ENCODE measurements at places on chromosomes 3 and 15. TPM values are rescaled to one million over a fixed set of nuclear protein-coding genes. Genes with fewer than 3 reads are reported as not detected.
A peak's percentile ranks its signal among the peaks of the same experiment; 100 is the strongest.

GRCh38 chr3:14803981-14804834 is 14.6 kb upstream of the FGD5 start:
- H3K4me1 ChIP-seq, result peaks cover 13% of the 10 kb centered on the region
- no peaks in the 10 kb centered on the region for H3K36me3 ChIP-seq
- peak; percentile 47 for DNase-seq

GRCh38 chr3:8460050-8460708 is 41.4 kb upstream of the LMCD1 start:
- no peaks in the 10 kb centered on the region for H3K27me3 ChIP-seq
- H3K4me1 ChIP-seq, result peaks cover 2% of the 10 kb centered on the region
- peak overlapping the region; percentile 49 for H3K27ac ChIP-seq
- DNase-seq, result no peak
- no peak overlapping the region for H3K4me3 ChIP-seq
- no peaks in the 10 kb centered on the region for H3K36me3 ChIP-seq

- DNase-seq, result no peak
- H3K27me3 ChIP-seq, result no peaks in the 10 kb centered on the region
- no peak overlapping the region for H3K4me3 ChIP-seq
- H3K36me3 ChIP-seq, result peaks cover 3% of the 10 kb centered on the region
- no peak overlapping the region for H3K27ac ChIP-seq
- no peaks in the 10 kb centered on the region for H3K4me1 ChIP-seq
Observed at GRCh38 chr3:101383656-101384055, 63.3 kb upstream of the IMPG2 start.

DNA sequence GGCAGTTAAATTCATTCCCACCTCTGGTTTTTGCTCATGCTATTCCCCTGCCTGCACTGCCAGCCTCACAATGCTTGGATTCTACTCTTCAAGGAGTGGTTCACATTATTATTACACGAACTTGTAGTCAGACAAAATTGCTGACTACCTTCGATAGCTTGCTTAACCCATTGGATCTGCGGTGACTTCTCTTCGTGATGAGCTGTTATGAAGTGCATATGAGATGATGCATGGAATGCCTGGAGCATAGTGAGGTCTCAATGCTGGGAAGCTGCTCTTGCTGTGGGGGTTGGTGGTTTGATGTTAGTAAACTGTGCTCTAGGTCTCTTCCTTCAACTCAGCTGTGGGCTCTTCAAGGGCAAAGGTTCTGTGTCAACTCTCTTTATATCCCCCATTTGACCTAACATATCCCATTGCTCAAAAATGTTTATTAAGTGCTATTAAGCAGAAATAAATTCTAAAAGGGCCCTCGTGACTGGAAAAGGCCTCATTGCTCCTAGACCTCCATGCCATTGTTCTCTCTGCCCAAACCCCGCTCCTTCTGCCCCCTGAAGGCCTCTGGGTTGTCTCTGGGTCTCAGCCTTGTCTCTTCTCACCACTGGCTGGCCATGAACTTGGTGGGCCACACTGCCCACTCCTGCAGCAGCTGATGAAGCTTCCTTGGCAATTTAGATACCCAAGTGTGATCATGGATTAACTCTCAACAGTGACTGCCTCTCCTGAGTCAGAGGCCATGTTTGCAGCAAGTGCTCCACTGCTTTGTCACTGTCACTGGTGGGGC is 4.5 kb upstream of the SLCO2A1 start:
- H3K27ac ChIP-seq, result no peak overlapping the region
- H3K27me3 ChIP-seq, result no peaks in the 10 kb centered on the region
- no peaks in the 10 kb centered on the region for H3K36me3 ChIP-seq
- H3K4me1 ChIP-seq, result peaks cover 5% of the 10 kb centered on the region
- no peak for DNase-seq
- H3K4me3 ChIP-seq, result no peak overlapping the region

- no peak overlapping the region for H3K27ac ChIP-seq
- H3K36me3 ChIP-seq, result peaks cover 8% of the 10 kb centered on the region
- no peak for DNase-seq
Observed at GRCh38 chr3:24135280-24135679, 190.2 kb downstream of the NR1D2 start.

GRCh38 chr3:15795651-15796308 is 2.0 kb downstream of the ANKRD28 start:
- H3K36me3 ChIP-seq, result peaks cover 4% of the 10 kb centered on the region
- no peak overlapping the region for H3K4me3 ChIP-seq
- no peak overlapping the region for H3K27ac ChIP-seq
- peaks cover 2% of the 10 kb centered on the region for H3K4me1 ChIP-seq
- DNase-seq, result peak; percentile 72

GRCh38 chr3:171175741-171176234 is 149.3 kb upstream of the SLC2A2 start:
- DNase-seq, result peak; percentile 47
- no peaks in the 10 kb centered on the region for H3K36me3 ChIP-seq
- H3K27me3 ChIP-seq, result no peaks in the 10 kb centered on the region
- H3K27ac ChIP-seq, result no peak overlapping the region

DNA sequence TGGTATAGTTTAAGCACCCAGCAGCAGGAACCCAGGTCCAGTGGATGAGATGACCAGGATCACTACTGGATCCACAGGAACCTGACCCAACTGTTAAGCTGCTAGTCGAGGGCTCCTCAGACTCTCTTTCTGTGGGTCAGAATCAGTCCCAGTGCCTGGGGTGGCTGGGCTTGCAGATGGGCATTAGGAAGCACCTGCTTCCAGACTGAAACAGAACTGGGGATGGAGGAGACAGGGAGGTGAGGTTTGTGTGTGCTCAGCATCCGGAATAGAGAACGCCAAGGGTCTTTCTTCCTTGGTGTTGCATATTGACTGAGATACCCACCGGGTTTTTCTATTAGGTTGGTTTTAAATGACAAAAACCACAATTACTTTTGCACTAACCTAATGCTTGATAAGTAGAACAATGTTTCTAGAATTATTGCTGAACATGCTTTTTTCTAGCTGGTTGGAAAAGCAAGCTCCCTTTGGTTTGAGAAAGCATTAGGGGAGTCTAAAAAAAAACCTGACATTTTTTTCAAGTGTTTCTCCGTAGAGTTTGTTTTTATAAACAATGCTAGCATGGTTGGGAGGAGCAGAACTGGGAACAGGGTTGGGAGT is 779 bp downstream of the ST3GAL6 start:
- no peaks in the 10 kb centered on the region for H3K36me3 ChIP-seq
- no peak for DNase-seq
- peak overlapping the region; percentile 77 for H3K27ac ChIP-seq
- H3K27me3 ChIP-seq, result no peaks in the 10 kb centered on the region

GRCh38 chr15:48851956-48852355 is 26.0 kb upstream of the EID1 start:
- no peak overlapping the region for H3K27ac ChIP-seq
- H3K4me1 ChIP-seq, result no peaks in the 10 kb centered on the region
- H3K4me3 ChIP-seq, result no peak overlapping the region
- peaks cover 1% of the 10 kb centered on the region for H3K36me3 ChIP-seq

- H3K4me1 ChIP-seq, result no peaks in the 10 kb centered on the region
- H3K27me3 ChIP-seq, result no peaks in the 10 kb centered on the region
- no peaks in the 10 kb centered on the region for H3K36me3 ChIP-seq
Observed at GRCh38 chr3:170044795-170045244, 7.0 kb downstream of the GPR160 start.

DNA sequence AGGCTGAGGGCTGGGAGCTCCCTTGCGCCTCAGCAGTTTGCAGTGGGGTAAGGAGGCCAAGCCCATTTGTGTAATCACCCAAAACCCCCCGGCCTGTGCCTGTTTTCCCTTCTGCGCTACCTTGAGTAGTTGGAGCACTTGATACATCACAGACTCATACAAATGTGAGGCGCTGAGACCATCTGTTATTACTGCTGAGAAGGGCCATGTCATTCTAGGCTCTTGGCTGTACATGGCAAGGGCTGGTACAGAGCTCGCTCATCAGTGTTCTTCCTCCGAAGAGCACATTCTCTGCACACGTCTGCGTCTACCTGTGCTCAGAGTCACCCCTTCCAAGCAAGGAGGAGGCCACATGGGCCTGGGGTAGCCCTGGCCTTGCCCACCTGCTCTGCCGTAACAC is 9.3 kb downstream of the PLA2G4B start:
- peaks cover 57% of the 10 kb centered on the region for H3K36me3 ChIP-seq
- DNase-seq, result no peak
- H3K4me1 ChIP-seq, result no peaks in the 10 kb centered on the region
- no peak overlapping the region for H3K27ac ChIP-seq

- H3K27ac ChIP-seq, result no peak overlapping the region
- no peaks in the 10 kb centered on the region for H3K4me1 ChIP-seq
- H3K27me3 ChIP-seq, result no peaks in the 10 kb centered on the region
Observed at GRCh38 chr3:161905520-161906132, 409.0 kb downstream of the OTOL1 start.

- no peak overlapping the region for H3K4me3 ChIP-seq
- no peak for DNase-seq
- H3K27me3 ChIP-seq, result no peaks in the 10 kb centered on the region
- H3K4me1 ChIP-seq, result no peaks in the 10 kb centered on the region
Observed at GRCh38 chr3:184669578-184669977, 42.3 kb downstream of the MAGEF1 start.

DNA sequence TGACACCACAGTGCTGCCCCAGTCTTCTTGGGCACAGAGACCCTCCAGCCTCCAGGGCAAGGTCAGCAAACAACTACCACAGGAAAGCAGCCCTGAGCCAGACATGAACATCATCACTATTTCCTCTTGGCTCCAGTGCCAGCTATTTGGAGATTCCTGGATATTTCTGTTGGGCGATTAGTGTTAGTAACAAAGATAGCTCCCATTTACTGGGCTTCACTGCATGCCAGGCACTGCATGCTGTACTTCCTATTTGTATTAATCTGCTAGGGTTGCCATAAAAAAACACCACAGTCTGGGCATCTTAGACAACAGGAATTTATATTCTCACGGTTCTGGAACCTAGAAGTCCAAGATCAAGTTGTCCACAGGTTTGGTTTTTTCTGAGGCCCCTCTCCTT is 255.1 kb upstream of the STT3B start:
- H3K4me3 ChIP-seq, result no peak overlapping the region
- no peak overlapping the region for H3K27ac ChIP-seq
- no peaks in the 10 kb centered on the region for H3K36me3 ChIP-seq
- peaks cover 3% of the 10 kb centered on the region for H3K4me1 ChIP-seq
- no peak for DNase-seq

- peaks cover 8% of the 10 kb centered on the region for H3K4me1 ChIP-seq
- no peaks in the 10 kb centered on the region for H3K27me3 ChIP-seq
- H3K36me3 ChIP-seq, result no peaks in the 10 kb centered on the region
- H3K27ac ChIP-seq, result no peak overlapping the region
- no peak overlapping the region for H3K4me3 ChIP-seq
Observed at GRCh38 chr3:101259485-101260341, 60.7 kb downstream of the IMPG2 start.

GRCh38 chr3:45055411-45056143 is 29.5 kb downstream of the CLEC3B start:
- H3K36me3 ChIP-seq, result no peaks in the 10 kb centered on the region
- H3K4me1 ChIP-seq, result no peaks in the 10 kb centered on the region
- H3K27me3 ChIP-seq, result peaks cover 2% of the 10 kb centered on the region
- no peak overlapping the region for H3K27ac ChIP-seq

GRCh38 chr15:79339588-79340314 is 28.8 kb downstream of the TMED3 start:
- peak; percentile 72 for DNase-seq
- H3K4me1 ChIP-seq, result no peaks in the 10 kb centered on the region
- H3K27me3 ChIP-seq, result no peaks in the 10 kb centered on the region
- no peaks in the 10 kb centered on the region for H3K36me3 ChIP-seq

GRCh38 chr15:34855893-34856292 is 60.5 kb upstream of the ACTC1 start:
- H3K36me3 ChIP-seq, result peaks cover 14% of the 10 kb centered on the region
- DNase-seq, result no peak
- no peaks in the 10 kb centered on the region for H3K27me3 ChIP-seq
- H3K4me3 ChIP-seq, result no peak overlapping the region
- H3K4me1 ChIP-seq, result peaks cover 23% of the 10 kb centered on the region

DNA sequence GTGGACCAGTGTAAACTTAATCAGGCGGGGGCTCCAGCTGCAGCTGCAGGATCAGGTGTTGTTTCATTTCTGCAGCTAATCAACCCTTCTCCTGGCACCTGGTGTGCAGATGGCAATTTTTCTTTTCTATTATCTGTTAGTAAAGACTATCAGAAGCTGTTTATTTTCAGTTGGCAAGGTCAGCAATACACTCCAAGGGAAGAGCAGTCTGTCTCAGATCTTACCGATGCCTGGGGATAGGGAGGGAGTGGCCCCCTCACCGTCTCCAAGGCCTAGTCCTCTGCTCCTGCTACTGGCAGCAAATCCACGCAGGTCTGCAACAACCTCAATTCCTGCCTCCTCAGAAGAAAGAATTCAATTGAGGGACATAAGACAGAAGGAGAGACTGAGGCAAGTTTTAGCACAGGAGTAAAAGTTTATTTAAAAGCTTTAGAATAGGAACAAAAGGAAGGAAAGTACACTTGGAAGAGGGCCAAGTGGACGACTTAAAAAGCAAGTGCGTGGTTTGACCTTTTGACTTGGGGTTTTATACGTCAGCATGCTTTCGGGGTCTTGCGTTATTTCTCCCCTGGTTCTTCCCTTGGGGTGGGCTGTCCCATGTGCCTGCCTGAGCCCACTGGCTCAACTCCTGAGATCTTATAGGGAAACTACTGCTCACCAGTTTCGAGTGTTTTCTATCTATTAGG is 9.2 kb downstream of the CCRL2 start:
- no peak overlapping the region for H3K27ac ChIP-seq
- no peaks in the 10 kb centered on the region for H3K36me3 ChIP-seq
- no peak for DNase-seq
- H3K4me1 ChIP-seq, result no peaks in the 10 kb centered on the region
- no peaks in the 10 kb centered on the region for H3K27me3 ChIP-seq

DNA sequence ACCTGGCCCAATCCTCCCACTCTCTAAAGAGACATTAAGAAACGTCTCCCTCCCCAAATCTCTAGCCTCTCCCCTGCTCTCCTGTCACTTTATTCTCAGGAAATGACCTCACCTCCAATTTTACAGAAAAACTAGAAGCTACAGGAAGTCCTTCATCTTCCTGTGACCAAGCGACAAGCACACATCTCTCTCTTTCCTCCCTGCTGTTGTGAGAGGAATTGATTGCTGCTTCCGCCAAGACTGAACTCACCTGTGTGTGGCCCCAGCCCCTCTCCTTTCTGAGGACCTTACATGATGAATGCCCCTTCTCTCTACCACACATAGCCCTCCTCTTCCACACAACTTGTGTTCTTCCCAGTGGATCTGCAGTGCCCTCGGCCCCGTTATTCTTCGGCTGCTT is 18.2 kb downstream of the DNAJB8 start:
- peaks cover 2% of the 10 kb centered on the region for H3K27me3 ChIP-seq
- no peak overlapping the region for H3K27ac ChIP-seq
- no peak overlapping the region for H3K4me3 ChIP-seq
- no peaks in the 10 kb centered on the region for H3K36me3 ChIP-seq
- no peaks in the 10 kb centered on the region for H3K4me1 ChIP-seq

Gene ALG3
- total RNA-seq, result 24.7 TPM

Gene CCR9
- total RNA-seq, result 0.46 TPM

Gene ALDH1A3
- total RNA-seq, result 18.6 TPM

Gene GNAT1
- not detected for total RNA-seq

Gene UBA7
- 112 TPM for total RNA-seq

Gene OCA2
- 3.9 TPM for total RNA-seq

Gene RCN2
- 34.9 TPM for total RNA-seq

Gene SLC28A1
- 0.06 TPM for total RNA-seq

Gene ITIH1
- total RNA-seq, result 0.11 TPM

Gene UBAP1L
- total RNA-seq, result 5.4 TPM

Gene LYSMD2
- 8.1 TPM for total RNA-seq

Gene MCF2L2
- total RNA-seq, result 1.7 TPM

Gene ZNF774
- 4.9 TPM for total RNA-seq

Gene TRIM42
- total RNA-seq, result not detected
